ELF-1 (cell line): ENCODE measurements at places on chromosomes 2 and 18.

GRCh38 chr2:18599509-18600254 lies 10.3 kb upstream of the NT5C1B start:
- no peak for DNase-seq

DNA sequence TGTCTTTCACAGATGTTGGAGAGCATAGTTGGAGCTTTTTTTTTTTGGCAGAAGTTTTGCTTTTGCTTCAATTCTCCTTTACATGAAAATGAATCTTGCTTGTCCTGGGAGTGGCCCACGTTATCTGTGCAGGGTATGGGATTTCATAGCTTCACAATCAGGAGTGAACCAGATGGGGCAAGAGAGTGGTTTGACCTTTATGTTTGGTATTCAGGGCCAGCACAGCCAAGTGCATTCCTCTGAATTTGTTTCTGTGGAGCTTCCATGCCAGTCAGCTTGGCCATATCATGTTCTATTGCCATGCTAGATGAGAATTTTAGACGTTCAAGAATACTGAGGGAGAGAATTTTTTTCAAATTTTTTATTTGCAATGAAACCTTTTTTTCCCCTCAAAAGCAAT lies 116.6 kb downstream of the PRPF40A start:
- DNase-seq = no peak

- DNase-seq = no peak
Observed at GRCh38 chr2:182182436-182182835, 196.8 kb downstream of the PPP1R1C start.

GRCh38 chr2:174703430-174703829 lies 60.8 kb downstream of the CHRNA1 start:
- no peak for DNase-seq

GRCh38 chr2:24635181-24635580 lies 144.1 kb downstream of the NCOA1 start:
- DNase-seq = no peak

DNA sequence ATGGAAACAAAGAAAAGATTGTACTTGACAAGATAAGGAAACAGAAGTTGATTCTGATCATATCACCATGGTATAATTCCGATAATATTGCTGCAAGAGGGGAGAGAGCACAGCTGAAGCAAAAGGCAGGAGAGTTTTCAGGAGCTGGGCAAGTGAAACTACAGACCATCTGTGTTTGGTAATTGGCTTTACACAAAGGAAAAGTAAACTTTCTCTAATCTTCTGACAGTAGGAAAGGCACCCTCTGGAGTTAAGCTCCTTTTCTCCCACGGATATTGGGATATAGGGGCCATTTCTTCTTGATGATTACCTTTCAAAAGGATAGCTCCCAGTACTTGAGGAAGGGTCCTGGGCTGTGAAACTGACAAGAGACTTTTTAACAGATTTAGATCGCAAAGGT lies 29.9 kb upstream of the REG3A start:
- DNase-seq = no peak

DNA sequence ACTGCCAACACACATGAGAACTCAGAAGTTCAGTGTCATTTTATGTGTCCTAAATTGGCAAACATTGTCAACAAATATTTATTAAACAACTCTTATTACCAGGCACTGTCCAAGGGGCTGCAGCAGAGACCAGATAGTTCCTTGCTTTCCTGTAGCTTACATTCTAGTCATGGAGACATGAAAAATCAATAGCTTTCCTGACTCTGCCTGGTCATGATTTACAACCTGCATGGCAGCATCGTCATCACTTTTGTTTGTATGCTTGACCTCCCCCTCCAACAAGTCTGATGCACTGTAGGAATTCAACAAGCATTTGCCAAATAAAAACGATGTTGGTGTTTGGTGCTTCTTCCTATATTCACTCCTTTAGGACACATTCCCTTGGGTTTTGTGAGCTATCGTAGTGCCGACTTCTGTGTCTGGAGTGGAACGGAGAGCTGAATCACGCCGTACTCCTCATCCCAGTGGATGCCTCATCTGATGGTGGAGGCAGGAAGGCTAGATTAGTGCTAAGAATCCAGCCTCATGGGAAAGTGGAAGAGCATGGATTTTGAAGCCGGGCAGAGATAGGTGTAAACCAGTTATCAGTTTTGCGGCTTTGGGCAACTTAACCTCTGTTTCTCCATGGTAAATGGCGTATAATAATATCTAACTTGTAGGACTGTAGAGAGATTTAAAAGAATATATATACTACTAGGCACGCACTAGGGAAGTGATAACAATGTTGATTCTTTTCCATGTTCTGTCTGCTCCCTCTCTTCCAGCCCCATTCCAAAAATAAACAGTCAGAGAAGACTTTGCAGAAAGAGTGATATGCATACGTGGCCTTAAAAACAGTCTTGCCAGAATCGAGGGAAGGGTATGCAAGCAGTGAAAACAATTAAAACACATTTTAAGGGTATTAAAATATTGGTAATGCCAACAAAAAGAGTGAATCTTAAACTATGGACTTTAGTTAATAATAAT lies 120.5 kb upstream of the ZFP36L2 start:
- DNase-seq = no peak

DNA sequence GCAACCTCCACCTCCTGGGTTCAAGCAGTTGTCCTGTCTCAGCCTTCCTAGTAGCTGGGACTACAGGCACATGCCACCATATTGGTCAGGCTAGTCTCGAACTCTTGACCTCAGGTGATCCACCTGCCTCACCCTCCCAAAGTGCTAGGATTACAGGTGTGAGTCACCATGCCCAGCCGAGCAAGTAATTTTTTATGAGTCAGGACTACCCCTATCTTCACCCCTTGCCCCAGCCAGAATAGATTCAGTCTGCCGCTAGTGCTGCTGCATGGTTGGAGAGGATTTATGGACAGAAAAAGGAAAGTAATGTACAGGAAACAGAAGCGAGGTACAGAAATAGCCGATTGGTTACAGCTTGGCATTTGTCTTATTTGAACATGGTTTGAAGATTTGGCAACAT lies 48.9 kb downstream of the BMPR2 start:
- DNase-seq = no peak

DNA sequence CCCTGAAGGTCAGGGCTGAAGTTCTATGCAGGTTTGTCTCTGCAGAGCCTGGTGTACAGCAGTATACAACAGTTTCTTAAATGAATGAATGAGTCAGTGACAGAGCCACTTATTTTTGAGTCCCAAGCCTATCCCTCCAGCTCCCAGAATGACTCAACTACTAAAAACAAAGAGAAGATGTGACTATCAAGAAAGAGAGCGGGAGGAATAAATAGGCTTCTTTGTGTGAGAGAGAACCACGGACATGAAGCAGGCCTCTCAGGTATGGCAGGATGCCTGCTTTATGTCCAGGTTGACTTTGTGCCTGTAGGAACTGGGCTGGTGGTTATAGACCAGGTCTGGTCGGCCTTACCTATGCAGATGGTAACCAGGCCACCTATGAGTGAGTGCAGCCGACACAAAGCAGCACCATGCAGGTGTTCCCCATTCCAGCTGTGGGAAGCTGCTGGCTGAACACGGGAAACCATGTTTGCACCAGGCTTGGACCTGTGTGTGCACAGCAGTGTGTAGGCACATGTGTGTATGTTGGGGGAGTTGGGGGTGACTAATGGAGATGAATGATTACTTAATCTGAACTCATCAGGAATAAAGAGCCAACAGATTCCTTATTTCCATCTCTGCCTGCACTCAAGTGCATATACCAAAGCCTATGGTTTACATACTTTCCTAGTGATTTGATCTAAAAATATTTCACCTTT lies 171.0 kb downstream of the OSR1 start:
- no peak for DNase-seq

DNA sequence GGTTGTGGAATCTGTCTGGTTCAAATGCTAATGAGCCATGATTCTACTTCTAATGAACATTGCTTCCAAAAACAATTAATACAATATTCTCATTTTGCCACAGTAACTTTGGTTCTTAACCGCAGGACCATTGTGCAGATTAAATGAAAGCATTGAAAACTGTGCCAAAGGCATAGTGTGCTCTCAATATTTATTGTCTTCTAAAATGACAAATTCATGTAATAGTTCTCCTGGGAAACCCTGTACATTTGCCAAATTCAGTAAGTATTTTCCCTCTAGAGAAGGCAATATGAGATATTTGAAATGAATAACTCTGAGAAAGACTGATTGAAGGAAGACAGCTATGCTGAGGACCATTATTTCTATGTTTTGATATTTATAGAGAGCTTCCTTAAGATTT lies 246.3 kb downstream of the CCDC102B start:
- no peak for DNase-seq

DNA sequence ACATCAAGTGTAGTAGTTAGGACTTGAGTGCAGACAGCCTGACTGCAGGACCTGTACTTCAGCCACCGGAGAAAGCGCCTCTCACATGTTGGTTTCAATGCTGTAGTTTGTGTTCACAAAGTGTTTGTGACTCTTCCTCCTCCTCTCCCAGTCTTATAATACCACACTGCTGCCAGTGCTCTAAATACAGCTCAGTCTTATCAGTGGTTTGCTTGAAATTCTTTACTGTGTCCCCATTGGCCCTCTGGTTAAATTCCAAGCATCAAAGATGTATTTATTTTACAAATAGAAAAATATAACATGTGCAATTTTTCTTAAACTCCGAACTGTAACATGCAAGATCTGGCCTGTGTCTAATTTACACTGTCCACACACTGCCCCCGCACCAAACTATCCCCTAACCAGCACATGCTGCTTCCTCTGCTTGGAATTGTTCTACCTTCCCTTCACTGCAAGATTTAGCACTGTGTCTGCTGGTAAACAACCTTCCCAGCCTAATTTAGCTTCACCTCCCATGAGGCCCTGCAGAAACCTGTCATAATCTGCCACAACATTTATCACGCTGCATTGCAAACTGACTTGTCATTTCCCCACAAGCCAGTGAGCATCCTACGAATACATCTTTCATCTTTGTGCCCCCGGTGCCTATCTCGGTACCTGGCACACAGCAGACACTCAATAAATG lies 77.1 kb downstream of the SUMO1 start:
- no peak for DNase-seq

DNA sequence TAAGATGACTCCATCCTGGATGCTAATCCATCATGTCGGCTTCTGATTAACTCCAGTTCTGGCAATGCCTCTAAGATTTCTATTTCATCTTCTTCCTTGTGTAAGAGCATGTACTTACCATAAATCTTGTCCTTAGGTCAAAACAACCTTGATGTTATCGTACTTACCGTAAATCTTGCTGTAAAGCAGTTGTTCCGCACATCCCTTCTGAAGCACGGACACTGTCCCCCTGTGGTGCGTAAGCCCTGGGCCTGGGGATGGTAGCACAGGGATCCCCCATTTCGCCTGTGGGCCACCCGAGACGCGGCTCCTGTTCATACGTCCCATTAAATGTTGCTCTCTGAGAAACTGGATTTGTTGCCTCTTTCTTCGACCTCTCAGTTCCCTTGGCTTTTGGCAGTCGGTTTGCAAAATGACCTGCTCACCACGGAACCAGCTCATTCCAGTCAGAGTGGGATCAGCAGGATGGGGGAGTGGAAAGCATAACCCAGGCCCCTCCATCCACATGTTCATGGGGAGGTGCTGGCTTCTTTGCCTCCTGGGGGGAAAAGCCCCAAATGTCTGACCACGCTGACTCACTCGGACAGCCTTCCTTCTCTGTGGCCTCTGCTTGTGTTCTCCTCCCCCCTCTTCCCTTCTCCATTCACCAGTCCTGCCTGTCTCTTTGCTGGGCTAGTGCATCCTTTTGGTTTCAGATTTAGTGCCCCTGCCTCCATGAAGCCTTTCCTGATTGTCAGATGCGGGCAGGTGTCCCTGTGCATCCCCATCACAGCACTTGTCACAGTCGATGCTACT lies 49.9 kb downstream of the RAB31 start:
- DNase-seq = no peak

- no peak for DNase-seq
Observed at GRCh38 chr2:120933693-120934573, 198.3 kb downstream of the GLI2 start.

GRCh38 chr2:143545059-143545948 lies 416.1 kb downstream of the ARHGAP15 start:
- no peak for DNase-seq

- no peak for DNase-seq
Observed at GRCh38 chr2:27245626-27246025, 17.2 kb downstream of the SLC30A3 start.

DNA sequence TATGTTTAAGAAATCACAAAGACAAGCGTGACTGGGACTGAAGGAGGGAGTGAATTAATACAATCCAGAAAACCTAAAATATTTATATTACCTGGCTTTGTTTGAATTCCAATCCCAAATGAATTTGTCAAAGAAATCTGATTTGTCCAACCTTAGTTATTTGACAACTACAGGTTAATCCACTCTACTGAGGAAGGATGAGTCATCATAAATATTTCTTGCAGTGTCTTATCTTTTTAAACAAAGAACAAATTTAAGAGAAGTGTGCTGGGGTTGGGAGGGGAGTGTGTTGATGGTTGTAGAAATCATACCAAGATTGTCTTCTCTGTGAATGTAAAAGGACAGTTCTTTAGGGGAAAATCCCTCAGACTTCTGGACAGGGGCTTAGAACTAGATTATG lies 1106.3 kb upstream of the SLC39A10 start:
- no peak for DNase-seq

DNA sequence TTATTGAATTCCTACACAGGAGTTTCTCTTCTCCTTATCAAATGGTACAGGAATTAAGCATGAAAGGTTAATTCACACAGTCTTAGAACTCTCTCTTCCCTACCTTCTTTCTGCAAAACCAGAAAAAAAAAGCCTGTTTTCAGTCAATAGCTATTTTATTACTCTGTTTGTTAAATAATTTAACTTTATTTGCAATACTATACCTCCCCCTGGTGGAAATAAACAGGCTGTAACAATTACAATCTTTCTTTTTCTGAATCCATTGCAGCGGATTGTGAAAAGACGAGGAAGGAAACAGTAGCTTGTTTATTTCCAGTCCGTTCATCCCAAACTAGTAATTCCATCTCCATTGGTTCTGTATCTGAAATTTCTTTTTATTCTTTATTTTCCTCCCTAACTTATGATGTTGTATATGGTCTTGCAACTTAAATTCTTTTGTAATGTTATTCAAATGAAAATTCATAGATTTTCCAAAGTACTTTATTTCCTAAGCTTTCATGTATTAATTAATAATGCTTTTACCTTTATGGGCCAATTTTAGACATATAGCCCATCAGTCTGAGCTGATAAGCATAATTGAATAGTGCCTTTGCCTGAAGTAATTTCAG lies 165.2 kb downstream of the SH3BP4 start:
- DNase-seq = no peak

- peak; percentile 86 for DNase-seq
Observed at GRCh38 chr2:55133467-55134315, 83.4 kb upstream of the RTN4 start.

- DNase-seq = no peak
Observed at GRCh38 chr2:15845737-15846405, 94.5 kb upstream of the MYCN start.

GRCh38 chr2:227717687-227718567 lies at the start of gene SLC19A3:
Gene SLC19A3 (minus strand): TSS chr2:227718028. CDS start chr2:227702318, 15,710 bp downstream.
- DNase-seq = peak; percentile 93

GRCh38 chr2:220619525-220620220 lies 952.4 kb downstream of the EPHA4 start:
- DNase-seq = no peak

GRCh38 chr2:23346029-23346428 lies 39.0 kb upstream of the KLHL29 start:
- no peak for DNase-seq
